PC-3 (cell line): ENCODE measurements at places on chromosomes 5 and 9. TPM values are rescaled to one million over a fixed set of nuclear protein-coding genes. Genes with fewer than 3 reads are reported as not detected.

- H3K27me3 ChIP-seq = no peaks in the 10 kb centered on the region
- H3K27ac ChIP-seq = no peak overlapping the region
- H3K4me1 ChIP-seq = no peaks in the 10 kb centered on the region
- DNase-seq = no peak
Measured at GRCh38 chr9:75869236-75869635, 21.2 kb upstream of the PCSK5 start.

DNA sequence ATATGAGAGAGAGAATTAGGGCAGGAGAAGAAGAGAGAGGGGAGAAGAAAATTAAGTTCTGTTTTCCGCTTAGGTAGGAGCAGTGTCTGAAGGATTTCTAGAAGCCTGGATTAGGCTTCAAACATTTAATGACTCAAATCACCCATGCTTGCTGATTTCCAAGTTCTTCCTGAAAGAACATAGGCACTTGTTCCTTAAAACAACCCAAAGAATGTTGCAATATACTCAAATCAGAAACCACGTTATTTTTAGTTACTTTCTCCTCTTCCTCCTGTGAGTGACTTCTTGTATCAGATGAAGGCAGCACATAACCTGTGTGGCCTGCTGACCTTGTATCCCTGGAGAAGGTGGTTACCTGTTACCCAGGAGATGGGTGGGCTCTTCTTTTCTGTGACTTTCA, 351.5 kb upstream of the KLF4 start:
- no peak for DNase-seq
- H3K27ac ChIP-seq = no peak overlapping the region
- H3K27me3 ChIP-seq = no peaks in the 10 kb centered on the region

DNA sequence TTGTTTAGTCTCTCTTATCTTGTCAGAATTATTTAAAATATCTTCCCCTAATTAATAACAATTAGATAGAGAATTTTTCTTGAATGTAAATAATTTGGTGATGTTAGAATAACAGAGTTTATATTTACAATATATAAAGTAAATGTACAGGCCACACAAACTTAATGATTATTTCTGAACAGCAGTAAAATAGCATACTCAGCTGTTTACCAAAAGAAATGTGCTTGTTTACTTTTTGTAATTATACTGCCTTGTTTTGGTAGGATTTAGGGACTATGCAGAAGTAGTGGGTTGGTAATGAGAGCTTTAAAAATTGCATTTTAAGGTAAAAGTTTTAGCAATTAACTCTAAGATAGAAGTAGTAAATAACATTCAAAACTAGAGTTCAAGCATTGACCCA, 17.4 kb downstream of the NDFIP1 start:
- DNase-seq = no peak
- peaks cover 23% of the 10 kb centered on the region for H3K4me1 ChIP-seq
- H3K27me3 ChIP-seq = no peaks in the 10 kb centered on the region
- H3K4me3 ChIP-seq = no peak overlapping the region
- no peak overlapping the region for H3K27ac ChIP-seq
- no peaks in the 10 kb centered on the region for H3K36me3 ChIP-seq

DNA sequence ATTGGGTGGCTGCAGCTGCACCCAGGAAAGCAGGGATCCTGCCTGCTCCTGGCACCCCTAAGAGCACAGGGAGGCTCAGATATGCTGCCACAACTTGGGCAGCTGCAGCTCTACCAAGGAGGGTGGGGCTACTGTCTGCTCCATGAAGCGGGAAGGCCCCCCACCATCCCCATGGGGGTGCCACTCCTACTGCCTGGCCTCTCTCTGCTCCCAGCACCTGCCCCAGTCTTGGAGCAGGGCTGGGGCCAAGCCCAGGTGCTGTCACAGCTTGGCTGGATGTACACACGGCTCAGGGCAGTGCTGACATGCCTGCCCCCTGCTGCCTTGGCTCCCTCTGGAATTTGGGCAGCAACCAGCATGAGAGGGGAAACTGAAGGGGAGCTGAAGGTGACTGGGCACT, 214.7 kb upstream of the PLPPR1 start:
- no peak for DNase-seq
- no peaks in the 10 kb centered on the region for H3K36me3 ChIP-seq
- H3K4me3 ChIP-seq = no peak overlapping the region
- H3K27me3 ChIP-seq = no peaks in the 10 kb centered on the region

DNA sequence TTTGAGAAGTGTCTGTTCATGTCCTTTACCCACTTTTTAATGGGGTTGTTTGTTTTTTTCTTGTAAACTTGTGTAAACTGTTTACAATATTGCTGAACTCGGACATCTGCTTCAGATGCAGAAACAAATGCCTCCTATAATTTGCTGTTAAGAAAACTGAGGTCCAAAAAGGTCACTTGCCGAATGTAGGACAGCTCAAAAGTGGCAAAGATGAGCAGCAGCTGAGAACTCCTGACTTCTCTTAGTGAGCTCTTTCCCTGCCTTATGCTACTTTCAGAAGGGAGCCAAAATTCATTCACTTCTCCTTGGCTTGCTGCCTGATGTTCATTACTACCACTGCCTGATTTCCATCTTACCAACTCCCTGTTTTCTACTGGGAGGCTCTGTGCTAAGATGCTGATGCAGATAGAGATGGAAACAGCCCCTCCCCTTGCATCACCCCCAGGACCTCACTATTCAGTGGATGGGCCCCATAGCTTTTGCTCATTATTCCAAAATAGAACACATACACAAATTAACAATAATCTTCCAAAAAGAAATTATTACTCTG, 60.1 kb downstream of the SEMA6A start:
- no peak overlapping the region for H3K27ac ChIP-seq
- H3K27me3 ChIP-seq = no peaks in the 10 kb centered on the region
- no peaks in the 10 kb centered on the region for H3K36me3 ChIP-seq
- no peak overlapping the region for H3K4me3 ChIP-seq
- DNase-seq = no peak

LHX3 gene
- total RNA-seq = not detected in 2 replicates

GRCh38 chr5:15074651-15075050, 203.1 kb upstream of the ANKH start:
- no peak for DNase-seq
- no peaks in the 10 kb centered on the region for H3K4me1 ChIP-seq
- H3K36me3 ChIP-seq = no peaks in the 10 kb centered on the region
- peaks cover 17% of the 10 kb centered on the region; the same call in 1 of the 2 replicates for H3K27me3 ChIP-seq

DNA sequence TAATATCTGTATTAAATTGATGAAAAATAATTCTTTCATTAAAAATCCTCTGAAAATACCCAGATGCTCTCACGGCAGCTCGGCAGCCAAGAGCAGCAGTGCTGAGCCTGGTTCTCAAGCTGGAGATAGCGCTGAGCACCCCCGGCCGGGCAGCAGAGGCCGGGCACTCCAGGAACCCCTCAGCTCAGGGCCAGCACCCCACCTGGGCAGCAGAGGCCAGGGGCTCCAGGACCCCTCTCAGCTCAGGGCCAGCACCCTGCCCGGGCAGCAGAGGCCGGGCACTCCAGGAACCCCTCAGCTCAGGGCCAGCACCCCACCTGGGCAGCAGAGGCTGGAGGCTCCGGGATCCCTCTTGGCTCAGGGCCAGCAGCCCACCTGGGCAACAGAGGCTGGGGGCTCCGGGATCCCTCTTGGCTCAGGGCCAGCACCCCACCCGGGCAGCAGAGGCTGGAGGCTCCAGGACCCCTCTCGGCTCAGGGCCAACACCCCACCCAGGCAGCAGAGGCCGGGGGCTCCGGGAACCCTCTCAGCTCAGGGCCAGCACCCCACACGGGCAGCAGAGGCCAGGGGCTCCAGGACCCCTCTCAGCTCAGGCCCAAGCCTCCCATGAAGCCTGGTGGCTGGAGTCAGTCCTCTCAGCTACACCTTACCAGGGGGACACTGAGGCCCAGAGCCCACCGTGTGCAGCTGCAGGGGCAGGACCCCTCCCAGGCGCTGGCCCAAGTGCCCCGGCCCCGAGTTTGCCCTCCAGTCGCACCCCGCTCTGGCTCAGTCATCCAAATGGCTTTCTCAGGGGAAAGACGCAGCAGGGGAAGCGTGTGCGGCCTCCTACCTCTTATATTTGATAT, 21.7 kb downstream of the CLPTM1L start:
- H3K27me3 ChIP-seq = no peaks in the 10 kb centered on the region
- H3K27ac ChIP-seq = no peak overlapping the region
- H3K4me3 ChIP-seq = no peak overlapping the region
- peaks cover 47% of the 10 kb centered on the region for H3K36me3 ChIP-seq
- no peak for DNase-seq
- H3K4me1 ChIP-seq = no peaks in the 10 kb centered on the region

ZNF879 gene
- not detected in 2 replicates for total RNA-seq

PTPRD gene
- total RNA-seq = 0.63 TPM in 1 of 2 replicates, not detected in the other

PDE6A gene
- not detected in 2 replicates for total RNA-seq
